Testis (tissue), 5 donors: ENCODE measurements at places on chromosomes 11 and 22. TPM values are rescaled to one million over a fixed set of nuclear protein-coding genes. Genes with fewer than 3 reads are reported as not detected.

The CRYBA4 gene
- total RNA-seq, result 0.93 TPM

GRCh38 chr22:28922540-28923244 lies 39.3 kb downstream of the ZNRF3 start:
- H3K4me3 ChIP-seq, result no peak overlapping the region
- DNase-seq, result no peak
- peak overlapping the region; percentile 12 for H3K27ac ChIP-seq
- no peaks in the 10 kb centered on the region for H3K27me3 ChIP-seq

GRCh38 chr11:3781423-3781822 lies 15.9 kb downstream of the NUP98 start:
- H3K27ac ChIP-seq, result no peak overlapping the region
- H3K4me1 ChIP-seq, result peaks cover 11% of the 10 kb centered on the region
- H3K4me3 ChIP-seq, result no peak overlapping the region
- no peaks in the 10 kb centered on the region for H3K36me3 ChIP-seq

DNA sequence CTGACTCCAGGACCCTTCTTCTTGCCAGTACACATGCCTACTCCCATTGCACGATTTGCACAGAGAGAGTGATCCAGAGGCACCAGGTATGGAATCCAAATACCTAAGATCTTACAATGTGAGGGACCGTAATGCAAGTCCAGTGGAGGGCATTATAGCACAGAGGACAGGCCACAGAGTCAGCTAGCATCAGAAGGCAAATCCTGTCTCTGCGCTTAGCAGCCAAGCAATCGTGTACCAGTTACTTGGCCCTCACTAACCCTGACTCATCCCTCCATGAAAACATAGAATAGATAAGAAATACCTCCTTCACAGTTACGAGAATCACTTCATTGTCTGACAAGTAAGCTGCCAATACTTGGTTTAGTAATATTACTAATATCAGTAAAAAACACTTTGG lies 69.7 kb upstream of the SLC6A5 start:
- DNase-seq, result no peak
- no peak overlapping the region for H3K27ac ChIP-seq
- no peaks in the 10 kb centered on the region for H3K27me3 ChIP-seq
- H3K4me1 ChIP-seq, result no peaks in the 10 kb centered on the region
- no peak overlapping the region for H3K4me3 ChIP-seq

DNA sequence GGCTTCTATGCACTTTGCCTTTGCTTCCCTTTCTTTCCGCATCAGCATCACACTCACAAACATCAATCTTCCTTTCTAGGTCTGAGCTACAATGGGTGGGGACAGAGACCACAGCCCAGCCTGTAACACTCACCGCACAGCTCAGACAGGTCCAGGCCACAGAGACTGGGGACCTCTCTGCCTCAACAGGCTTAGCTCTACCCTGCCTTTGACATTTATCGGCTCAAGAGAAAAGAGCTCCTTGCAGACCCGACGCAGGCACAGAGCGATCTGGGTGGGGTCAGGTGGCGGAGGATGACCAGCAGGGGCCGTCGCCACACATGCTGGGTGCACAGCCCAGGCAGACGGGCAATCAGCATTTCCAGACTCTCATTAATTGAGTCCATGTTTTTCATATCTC lies 837.3 kb downstream of the TBC1D22A start:
- H3K27ac ChIP-seq, result no peak overlapping the region
- no peaks in the 10 kb centered on the region for H3K4me1 ChIP-seq
- no peak overlapping the region for H3K4me3 ChIP-seq
- no peaks in the 10 kb centered on the region for H3K36me3 ChIP-seq
- DNase-seq, result no peak

- H3K27me3 ChIP-seq, result no peaks in the 10 kb centered on the region
- no peak for DNase-seq
- no peaks in the 10 kb centered on the region for H3K4me1 ChIP-seq
- no peak overlapping the region for H3K4me3 ChIP-seq
- H3K27ac ChIP-seq, result no peak overlapping the region
- H3K36me3 ChIP-seq, result no peaks in the 10 kb centered on the region
Measured at GRCh38 chr11:87290304-87290922, 252.7 kb downstream of the TMEM135 start.

The ISX gene
- not detected for total RNA-seq

The MRGPRE gene
- total RNA-seq, result 1.0 TPM

The APOL6 gene
- total RNA-seq, result 2.2 TPM

- H3K27me3 ChIP-seq, result no peaks in the 10 kb centered on the region
- DNase-seq, result no peak
- H3K4me1 ChIP-seq, result no peaks in the 10 kb centered on the region
- H3K27ac ChIP-seq, result no peak overlapping the region
- H3K4me3 ChIP-seq, result no peak overlapping the region
Measured at GRCh38 chr11:31117038-31117437, 252.5 kb downstream of the DCDC1 start.

The NXPE1 gene
- 3.9 TPM for total RNA-seq
